Fibroblast of the aortic adventitia (primary cell): ENCODE measurements at places on chromosomes 1 and 21. TPM values are rescaled to one million over a fixed set of nuclear protein-coding genes. Genes with fewer than 3 reads are reported as not detected.

The TRIM67 gene
- total RNA-seq, result not detected in 2 replicates

The LCE1E gene
- total RNA-seq, result not detected in 2 replicates

The CCDC181 gene
- 1.4 and 3.1 TPM in 2 replicates for total RNA-seq

The NOS1AP gene
- total RNA-seq, result 0.18 TPM in 1 of 2 replicates, not detected in the other

The KCNJ9 gene
- 0.08 TPM in 1 of 2 replicates, not detected in the other for total RNA-seq

The MNDA gene
- not detected in 2 replicates for total RNA-seq

The LRRC71 gene
- total RNA-seq, result 0.09 TPM in 1 of 2 replicates, not detected in the other

The LCE1C gene
- total RNA-seq, result not detected in 2 replicates

The ICOSLG gene
- 0.09 TPM in 1 of 2 replicates, not detected in the other for total RNA-seq

The ATP5PO gene
- 107 and 304 TPM in 2 replicates for total RNA-seq

The SHCBP1L gene
- total RNA-seq, result 0.98 TPM in 1 of 2 replicates, not detected in the other

The OR2L3 gene
- not detected in 2 replicates for total RNA-seq

The ZNF669 gene
- total RNA-seq, result 7.4 and 9.4 TPM in 2 replicates

The NIBAN1 gene
- total RNA-seq, result 121 and 131 TPM in 2 replicates

The PLA2G5 gene
- total RNA-seq, result 0.36 and 1.1 TPM in 2 replicates

The LCE3E gene
- not detected in 2 replicates for total RNA-seq

The CACNA1S gene
- total RNA-seq, result not detected in 2 replicates

The FCRL4 gene
- total RNA-seq, result not detected in 2 replicates

The CD48 gene
- total RNA-seq, result not detected in 2 replicates

The TACSTD2 gene
- 0.36 and 0.82 TPM in 2 replicates for total RNA-seq

The AADACL4 gene
- total RNA-seq, result not detected in 2 replicates

The ACKR1 gene
- total RNA-seq, result not detected in 2 replicates
